ENCODE measurements at places on chromosomes 1 and 21. TPM values are rescaled to one million over a fixed set of nuclear protein-coding genes. Genes with fewer than 3 reads are reported as not detected.

NR5A2 gene
- 2.7 TPM for total RNA-seq

C2CD2 gene
- total RNA-seq: 6.4 TPM

RXRG gene
- total RNA-seq: not detected

RPL22 gene
- total RNA-seq: 430 TPM

FAM78B gene
- 0.35 TPM for total RNA-seq

GJC2 gene
- 0.32 TPM for total RNA-seq

E2F2 gene
- 2.5 TPM for total RNA-seq

ELF3 gene
- total RNA-seq: 260 TPM

LCE1C gene
- not detected for total RNA-seq

CLDN14 gene
- total RNA-seq: not detected

HAO2 gene
- total RNA-seq: not detected

IL24 gene
- 0.31 TPM for total RNA-seq

CRABP2 gene
- total RNA-seq: 9.3 TPM

WDR3 gene
- 27.0 TPM for total RNA-seq

PIGR gene
- not detected for total RNA-seq

AIRE gene
- not detected for total RNA-seq

ANGPTL3 gene
- not detected for total RNA-seq

TAS1R1 gene
- not detected for total RNA-seq

ILDR2 gene
- 0.03 TPM for total RNA-seq
